ENCODE measurements at places on chromosomes 4 and X. TPM values are rescaled to one million over a fixed set of nuclear protein-coding genes. Genes with fewer than 3 reads are reported as not detected.

BRS3 gene
- polyA plus RNA-seq: not detected

- H3K4me1 ChIP-seq: no peaks in the 10 kb centered on the region
- H3K36me3 ChIP-seq: no peaks in the 10 kb centered on the region
- no peak overlapping the region for H3K27ac ChIP-seq
- no peak for DNase-seq
These were observed 216.1 kb downstream of the MAGEE1 start for GRCh38 chrX:76643590-76643989.

DNA sequence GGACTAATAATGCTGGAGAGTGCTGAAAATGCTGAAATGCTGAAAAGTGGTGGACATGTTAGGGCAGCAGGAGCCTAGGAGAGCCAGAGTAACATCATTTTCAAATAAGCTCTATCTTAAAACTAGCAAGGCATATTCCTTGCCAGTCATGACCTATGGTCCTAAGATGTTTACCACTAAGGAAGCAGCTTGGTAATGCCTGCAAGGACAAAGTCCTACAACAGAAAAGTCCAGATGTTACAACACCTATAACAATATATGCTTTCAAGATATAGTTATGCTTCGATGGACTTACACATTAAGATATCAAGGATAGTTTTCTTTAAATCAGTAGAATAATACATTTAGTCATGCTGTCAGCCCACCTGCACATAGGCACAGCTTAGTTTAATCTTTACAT, 4.5 kb upstream of the ADH4 start:
- H3K4me1 ChIP-seq: no peaks in the 10 kb centered on the region
- no peak for DNase-seq
- H3K36me3 ChIP-seq: no peaks in the 10 kb centered on the region
- H3K27ac ChIP-seq: no peak overlapping the region

- H3K36me3 ChIP-seq: no peaks in the 10 kb centered on the region
- H3K4me3 ChIP-seq: no peak overlapping the region
- no peaks in the 10 kb centered on the region for H3K27me3 ChIP-seq
- peaks cover 9% of the 10 kb centered on the region for H3K4me1 ChIP-seq
- DNase-seq: no peak
These were observed 6.1 kb downstream of the TMEM156 start for GRCh38 chr4:39026096-39026495.

DNA sequence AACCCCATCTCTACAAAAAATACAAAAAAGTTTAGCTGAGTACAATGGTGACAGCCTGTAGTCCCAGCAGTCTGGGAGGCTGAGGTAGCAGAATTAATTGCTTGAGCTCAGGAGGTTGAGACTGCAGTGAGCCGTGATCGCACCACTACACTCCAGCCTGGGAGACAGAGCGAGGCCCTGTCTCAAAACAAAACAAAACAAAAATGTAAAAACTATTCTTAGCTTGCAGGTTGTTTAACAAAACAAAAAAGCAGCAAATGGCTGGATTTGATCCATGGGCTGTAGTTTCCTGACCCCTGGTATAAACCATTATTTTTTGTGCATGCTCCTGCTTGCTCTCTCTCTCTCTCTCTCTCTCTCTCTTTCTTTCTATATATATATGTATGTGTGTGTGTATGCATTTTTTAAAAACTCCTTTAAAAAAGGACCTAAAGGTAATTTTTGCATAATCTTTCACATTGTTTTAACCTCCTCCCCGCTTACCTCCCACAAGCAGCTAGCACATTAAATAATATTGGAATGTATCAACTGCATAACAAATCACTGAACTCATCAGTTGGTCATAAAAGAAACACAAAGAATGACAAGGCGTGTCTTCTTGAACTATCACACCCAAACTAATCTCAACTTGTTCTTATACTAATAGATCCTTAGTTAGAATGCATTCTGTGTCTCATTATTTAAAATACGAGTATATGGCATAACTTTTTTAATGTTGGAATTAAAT, 4.8 kb downstream of the AREG start:
- H3K4me3 ChIP-seq: no peak overlapping the region
- peak; percentile 10 for DNase-seq
- H3K27me3 ChIP-seq: no peaks in the 10 kb centered on the region

NOX1 gene
- not detected for polyA plus RNA-seq

DNA sequence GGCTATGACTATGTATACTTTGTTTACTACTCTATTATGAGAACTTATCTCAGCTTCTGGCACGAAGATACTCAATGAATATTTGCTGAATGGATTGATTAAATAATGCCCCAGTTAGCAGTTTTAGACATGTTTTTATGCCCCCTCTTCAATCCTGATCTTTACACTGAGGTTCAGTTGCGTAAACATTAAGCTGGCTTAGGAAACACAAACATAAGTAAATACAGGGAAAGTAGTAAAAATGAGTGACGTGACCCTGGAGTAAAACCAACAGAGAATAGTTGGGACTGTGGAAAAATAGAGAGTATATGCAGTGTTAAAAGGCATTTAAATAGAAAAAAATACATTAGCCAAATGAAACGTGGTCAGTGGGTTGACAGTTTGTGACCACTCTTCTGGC, 387.0 kb upstream of the ACTRT1 start:
- DNase-seq: no peak
- no peaks in the 10 kb centered on the region for H3K4me1 ChIP-seq
- no peak overlapping the region for H3K27ac ChIP-seq
- no peaks in the 10 kb centered on the region for H3K27me3 ChIP-seq
- H3K4me3 ChIP-seq: no peak overlapping the region

SAGE1 gene
- polyA plus RNA-seq: not detected

- H3K36me3 ChIP-seq: no peaks in the 10 kb centered on the region
- DNase-seq: no peak
- no peaks in the 10 kb centered on the region for H3K27me3 ChIP-seq
- H3K27ac ChIP-seq: no peak overlapping the region
- H3K4me3 ChIP-seq: no peak overlapping the region
- peaks cover 2% of the 10 kb centered on the region for H3K4me1 ChIP-seq
These were observed 18.0 kb downstream of the TBL1X start for GRCh38 chrX:9482837-9483236.

GRCh38 chrX:34197946-34198345, 65.8 kb upstream of the FAM47A start:
- no peak overlapping the region for H3K27ac ChIP-seq
- H3K27me3 ChIP-seq: no peaks in the 10 kb centered on the region

FAM184B gene
- polyA plus RNA-seq: 0.13 TPM

DNA sequence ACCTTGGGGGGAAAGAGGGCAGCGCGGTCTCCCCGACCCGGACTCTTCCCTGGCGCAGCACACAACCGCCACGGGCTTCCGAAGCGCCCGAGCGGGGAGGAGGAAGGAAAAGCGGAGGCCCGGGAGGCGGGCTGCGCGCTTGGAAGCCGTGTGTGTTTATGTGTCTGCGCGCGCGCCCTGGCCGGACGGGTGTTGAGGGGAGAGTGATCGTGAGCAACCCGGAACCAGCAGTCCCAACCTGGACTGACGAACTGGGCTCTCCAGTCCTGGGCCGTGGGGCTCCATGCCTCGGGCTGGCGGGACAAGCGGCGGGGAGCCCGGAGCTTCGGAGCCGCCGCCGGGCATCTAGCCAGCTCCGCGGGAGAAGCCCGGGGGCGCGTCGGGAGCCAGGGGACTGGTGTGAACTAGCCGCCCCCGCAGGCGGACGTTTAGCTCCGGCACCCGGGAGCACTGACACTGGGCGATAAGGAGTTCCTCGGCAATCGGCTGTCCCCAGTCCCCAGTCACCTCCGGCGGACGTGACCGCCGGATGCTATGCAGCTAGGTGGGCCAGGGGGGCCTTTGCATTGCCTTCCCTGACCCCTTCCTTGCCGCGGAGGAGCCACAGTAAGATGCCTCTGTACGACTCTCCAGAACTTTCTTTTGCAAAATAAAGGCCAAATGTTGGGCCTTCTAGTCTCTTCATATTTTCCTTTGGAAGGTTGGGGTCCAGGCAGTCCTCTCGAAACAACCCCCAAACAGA, 74.8 kb upstream of the BCOR start:
- H3K4me3 ChIP-seq: peak overlapping the region; percentile 40
- H3K27ac ChIP-seq: peak overlapping the region; percentile 36
- DNase-seq: no peak
- H3K27me3 ChIP-seq: peaks cover 10% of the 10 kb centered on the region
- no peaks in the 10 kb centered on the region for H3K36me3 ChIP-seq

ALG13 gene
- polyA plus RNA-seq: 47.6 TPM

- no peak overlapping the region for H3K4me3 ChIP-seq
- no peak for DNase-seq
- no peak overlapping the region for H3K27ac ChIP-seq
These were observed 9.6 kb downstream of the NBDY start for GRCh38 chrX:56738670-56739069.

DNA sequence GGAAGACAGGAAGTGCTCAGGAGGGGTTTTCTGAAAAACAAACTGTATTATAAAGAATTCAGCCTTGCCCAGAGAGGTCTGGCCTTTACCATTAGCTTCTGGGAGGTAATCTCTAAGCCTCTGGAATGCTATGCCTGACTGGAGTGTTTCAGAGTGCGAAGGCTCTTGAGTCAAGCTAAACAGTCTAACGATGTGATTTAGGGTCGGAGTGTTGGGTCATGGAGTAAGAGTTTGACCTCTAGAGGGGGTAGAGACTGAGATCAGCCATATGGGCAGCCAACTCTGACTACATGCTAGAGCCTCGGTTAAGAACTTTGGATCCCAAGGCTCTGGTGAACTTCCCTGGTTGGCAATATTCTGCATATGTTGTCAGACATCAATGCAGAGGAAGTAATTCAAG, 15.0 kb downstream of the BOD1L1 start:
- peaks cover 27% of the 10 kb centered on the region for H3K36me3 ChIP-seq
- no peak overlapping the region for H3K27ac ChIP-seq
- no peaks in the 10 kb centered on the region for H3K4me1 ChIP-seq
- H3K27me3 ChIP-seq: no peaks in the 10 kb centered on the region

ANK2 gene
- 0.70 TPM for polyA plus RNA-seq

Measured in IMR-90 (cell line).